ENCODE measurements at places on chromosomes 1 and 21.

GRCh38 chr1:38964140-38964548, 22.5 kb upstream of the RHBDL2 start:
- DNase-seq = no peak

DNA sequence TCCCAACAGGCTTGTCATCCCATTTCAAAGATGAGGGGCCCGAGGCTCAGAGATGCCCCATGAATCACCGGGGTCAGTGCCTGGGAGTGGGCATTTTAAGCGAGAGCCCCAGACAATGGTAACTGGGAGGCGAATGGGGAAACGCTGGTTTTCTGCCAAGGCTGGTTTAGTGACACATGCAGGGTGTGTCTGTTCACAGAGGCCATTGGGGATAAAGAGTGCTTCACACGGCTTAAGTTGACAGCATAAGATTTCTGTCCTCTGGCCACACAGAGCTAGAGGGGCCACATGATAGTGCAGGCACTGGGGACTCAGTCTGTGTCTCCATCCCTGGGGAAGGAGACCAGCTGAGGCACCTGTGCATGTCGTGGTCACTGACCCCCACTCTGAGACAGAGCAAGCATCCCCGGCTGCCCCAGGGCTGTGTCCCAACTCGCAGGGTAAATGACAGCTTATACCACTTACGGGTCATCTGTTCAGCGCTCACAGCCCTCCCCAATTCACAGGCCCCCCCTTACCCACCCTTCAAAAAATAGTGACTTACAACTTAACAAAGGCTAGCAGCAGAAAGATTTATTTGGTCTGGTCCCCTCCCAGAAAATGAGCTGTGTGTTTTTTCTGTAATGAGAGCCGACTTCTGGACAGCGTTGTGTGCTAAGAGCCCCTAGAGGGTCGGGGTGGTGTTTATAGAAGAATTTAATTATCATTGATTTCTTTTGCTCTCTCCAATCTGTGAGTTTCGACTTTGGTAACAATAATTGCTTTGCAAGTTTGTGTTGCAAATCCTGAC, 34.9 kb upstream of the ARHGEF16 start:
- DNase-seq = no peak

GRCh38 chr1:54989968-54990810, 8.5 kb upstream of the BSND start:
- DNase-seq = no peak

- no peak for DNase-seq
Measured at GRCh38 chr1:193083365-193084088, 21.7 kb downstream of the GLRX2 start.

- DNase-seq = no peak
Measured at GRCh38 chr1:100606438-100606837, 68.5 kb downstream of the GPR88 start.

DNA sequence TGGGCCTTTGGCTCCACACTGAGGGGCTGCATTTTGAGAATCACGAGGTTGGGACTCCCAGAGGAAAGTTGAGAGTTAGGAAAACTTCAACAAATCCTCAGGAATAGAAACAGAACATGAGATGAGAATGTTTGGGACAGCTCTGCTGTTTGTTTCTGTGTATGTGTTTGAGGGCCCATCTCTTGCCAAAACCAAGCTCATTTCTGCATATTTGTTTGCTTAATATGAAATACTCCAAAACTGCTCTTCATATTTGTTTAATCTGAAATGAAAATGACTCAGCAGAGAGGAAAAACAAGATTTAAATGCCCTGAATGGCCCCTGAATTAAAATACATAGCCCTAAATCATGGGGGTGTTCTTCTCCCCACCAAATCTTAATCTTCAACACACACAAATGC, 78.1 kb downstream of the DDR2 start:
- DNase-seq = no peak

GRCh38 chr1:154969860-154970452, 591 bp downstream of the SHC1 start:
- no peak for DNase-seq

DNA sequence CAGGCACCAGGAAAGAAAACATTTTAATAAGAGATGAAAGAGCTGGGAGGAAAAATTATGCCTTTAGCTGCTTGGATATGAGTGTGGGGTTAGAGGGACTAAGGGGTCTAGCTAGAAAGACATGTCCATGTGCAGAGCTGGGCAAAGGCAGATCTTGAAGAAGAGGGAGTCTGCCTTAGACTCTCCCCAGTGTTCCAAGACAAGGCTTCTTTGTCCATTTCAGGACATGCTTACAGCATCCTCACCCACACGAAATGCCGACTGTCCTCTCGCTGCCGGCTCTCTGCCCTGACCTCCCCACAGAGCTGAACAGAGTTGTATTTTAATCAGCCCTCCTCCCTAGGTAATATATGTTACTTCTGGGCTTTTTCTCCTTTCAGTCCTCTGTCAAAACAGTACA, 100.7 kb upstream of the ATP1B1 start:
- DNase-seq = no peak

DNA sequence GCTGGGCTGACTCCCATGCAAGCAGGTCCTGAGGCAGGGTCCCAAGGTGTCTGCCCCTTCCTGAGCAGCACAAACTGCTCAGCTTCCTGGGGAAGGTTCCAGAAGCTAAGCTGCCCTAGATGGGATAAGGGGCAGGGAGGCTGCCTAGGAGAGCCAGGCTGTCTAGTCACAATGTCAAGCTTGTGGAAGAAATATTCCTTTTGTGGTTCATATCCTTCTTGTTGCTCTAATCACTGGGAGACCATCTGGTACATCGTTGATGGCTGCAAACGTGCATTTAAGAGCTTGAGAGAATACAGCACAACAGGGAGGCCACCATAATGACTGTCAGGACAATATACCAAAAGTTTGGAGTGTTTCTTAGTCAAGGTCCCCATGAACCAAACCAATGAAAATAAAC, 67.4 kb downstream of the SLC16A1 start:
- DNase-seq = no peak

- DNase-seq = no peak
Measured at GRCh38 chr21:39587376-39587775, 25.4 kb upstream of the B3GALT5 start.

GRCh38 chr1:41540886-41541591, 56.6 kb upstream of the EDN2 start:
- DNase-seq = no peak

GRCh38 chr1:15155191-15155590, 1.6 kb downstream of the TMEM51 start:
- DNase-seq = no peak

DNA sequence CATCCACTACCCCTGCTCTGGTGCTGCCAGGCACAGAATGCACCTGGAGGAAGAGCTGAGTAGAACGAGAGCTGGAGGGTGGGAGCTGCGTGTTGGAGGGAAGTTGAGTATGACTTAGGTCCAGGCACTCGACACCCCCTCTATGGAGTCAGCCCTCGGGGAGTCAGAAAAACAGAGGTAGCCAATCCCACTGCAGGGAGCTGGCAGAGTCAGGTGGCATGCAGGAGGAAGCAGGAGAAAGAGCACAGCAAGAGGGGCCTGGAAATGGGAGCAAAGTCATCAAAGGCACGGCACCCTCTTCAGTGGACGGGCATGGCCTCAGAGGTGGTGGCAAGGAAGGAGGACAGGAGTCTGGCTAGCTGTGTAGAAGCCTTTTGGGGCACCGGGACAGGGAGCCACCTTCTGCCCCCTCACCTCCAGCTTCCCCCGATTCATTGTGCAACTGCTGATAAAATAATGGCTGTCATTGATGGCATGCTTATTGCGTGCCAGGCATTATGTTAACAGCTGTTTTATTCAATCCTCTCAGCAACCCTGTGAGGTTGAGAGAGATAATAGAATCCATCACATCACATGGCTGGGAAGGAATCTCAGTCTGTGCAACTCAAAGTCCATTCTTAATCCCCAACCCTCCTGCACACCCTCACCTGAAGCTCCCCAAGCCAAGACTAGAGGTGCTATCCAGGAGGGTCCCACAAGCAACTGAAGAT, 42.0 kb downstream of the C1orf198 start:
- no peak for DNase-seq

Measured in DMS153 (cell line).